ENCODE measurements at places on chromosomes 1 and 21.

- DNase-seq = no peak
These were observed 34.8 kb upstream of the HOOK1 start for GRCh38 chr1:59779949-59780348.

GRCh38 chr1:100400404-100400803 lies 48.1 kb downstream of the CDC14A start:
- DNase-seq = no peak

DNA sequence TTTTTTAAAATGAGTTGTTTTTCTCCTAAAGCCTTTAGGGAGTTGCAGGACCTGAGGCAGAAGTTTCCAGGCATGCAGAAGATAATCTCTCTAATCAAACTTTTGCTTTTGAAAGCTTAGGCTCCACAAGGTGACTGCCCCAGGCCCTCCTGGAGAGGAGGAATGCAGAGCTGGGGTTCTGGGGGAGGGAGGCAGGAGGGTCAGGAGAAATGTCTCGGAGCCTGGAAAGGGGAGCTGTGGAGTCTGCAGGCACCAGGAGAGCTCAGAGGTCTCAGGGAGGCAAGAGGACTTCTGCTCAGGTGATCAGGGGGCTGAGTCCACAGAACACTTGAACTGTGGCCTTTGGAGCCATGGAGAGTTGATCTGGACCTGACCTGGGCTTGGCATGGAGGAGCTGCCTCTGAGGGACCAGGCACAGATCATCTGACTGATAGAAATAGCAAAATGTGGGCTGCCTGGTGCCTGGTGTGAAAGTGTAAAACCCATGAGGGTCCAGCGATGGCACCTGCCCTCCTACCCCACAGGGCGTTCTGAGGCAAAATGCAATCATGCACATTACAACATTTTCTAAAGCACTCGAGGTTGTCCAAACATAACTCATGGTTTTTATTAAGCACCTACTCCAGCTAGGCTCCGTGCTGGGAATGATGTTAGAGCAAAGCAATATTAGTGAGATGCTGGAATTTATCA lies 10.0 kb upstream of the ABCG1 start:
- no peak for DNase-seq

DNA sequence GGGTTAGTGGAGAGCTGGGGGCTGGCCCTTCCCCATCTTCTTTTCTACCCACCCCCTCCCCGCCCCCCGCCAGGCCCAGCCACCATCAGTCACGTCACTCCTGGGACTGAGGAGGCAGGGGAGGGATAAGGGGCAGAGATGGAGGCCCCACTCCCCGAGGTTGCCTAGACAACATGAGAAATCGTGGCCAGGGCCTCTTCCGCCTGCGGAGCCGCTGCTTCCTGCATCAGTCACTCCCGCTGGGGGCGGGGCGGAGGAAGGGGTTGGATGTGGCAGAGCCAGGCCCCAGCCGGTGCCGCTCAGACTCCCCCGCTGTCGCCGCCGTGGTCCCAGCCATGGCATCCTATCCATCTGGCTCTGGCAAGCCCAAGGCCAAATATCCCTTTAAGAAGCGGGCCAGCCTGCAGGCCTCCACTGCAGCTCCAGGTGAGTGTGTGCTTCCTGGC lies 1.2 kb downstream of the AMPD2 start:
- peak; percentile 74 for DNase-seq

DNA sequence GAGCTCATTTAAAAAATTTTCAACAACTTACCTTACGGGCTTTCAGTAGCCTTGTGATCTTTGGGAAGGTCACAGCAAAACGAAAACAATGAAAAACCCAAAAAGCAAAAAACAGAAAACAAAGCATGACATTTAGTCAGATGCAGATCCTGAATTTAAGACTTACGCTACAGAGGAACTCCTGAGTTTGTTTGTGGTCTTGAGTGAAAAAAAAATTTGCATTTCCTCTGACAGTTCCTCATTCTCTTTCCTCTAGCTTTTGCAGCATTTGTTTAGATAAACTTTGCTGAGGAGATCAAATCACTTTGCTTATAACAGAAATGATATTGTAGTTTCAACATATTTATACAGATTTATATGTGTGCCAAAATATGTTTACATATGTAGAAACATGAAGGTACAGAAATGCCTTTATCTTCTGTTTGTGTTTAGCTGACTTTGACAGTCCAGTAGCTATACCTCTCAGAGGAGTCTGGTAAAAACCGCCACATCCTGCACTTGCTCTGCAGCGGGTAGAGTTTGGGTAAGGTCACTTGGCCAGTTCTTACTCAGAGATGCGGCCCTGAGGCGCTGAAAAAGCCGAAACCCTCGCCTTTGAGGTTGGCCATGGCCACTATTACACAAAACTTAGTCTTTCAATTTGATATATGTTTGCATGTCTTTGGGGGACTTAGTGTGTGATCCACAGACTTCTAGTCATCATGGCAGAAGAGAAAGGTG lies 142.5 kb downstream of the TNR start:
- DNase-seq = no peak

DNA sequence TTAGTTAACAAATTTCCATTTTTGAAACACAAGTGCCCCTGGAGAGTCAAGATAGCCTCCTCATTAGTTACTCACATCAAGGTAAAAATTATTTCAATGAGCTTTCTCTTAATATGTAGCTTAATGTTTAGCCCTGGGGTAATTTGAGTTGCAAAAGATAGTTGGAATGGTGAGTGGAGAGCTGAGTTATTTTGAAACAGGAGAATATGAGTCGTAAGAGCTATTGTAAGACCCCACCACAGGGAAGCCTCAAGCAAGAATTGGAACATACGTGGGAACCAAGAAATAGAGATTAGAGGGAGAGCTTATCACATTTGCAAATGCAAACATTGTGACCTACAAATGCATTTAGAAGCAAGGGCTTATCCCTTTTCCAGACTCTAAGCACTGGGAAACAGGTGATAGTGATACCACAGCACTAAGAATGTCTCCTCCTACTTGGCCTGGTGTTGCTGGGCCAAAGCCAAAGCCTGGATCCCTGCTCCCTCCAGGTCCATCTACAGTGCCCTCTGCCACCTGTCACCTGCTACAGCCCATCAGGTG lies 635.1 kb downstream of the PTPRC start:
- DNase-seq = peak; percentile 31

DNA sequence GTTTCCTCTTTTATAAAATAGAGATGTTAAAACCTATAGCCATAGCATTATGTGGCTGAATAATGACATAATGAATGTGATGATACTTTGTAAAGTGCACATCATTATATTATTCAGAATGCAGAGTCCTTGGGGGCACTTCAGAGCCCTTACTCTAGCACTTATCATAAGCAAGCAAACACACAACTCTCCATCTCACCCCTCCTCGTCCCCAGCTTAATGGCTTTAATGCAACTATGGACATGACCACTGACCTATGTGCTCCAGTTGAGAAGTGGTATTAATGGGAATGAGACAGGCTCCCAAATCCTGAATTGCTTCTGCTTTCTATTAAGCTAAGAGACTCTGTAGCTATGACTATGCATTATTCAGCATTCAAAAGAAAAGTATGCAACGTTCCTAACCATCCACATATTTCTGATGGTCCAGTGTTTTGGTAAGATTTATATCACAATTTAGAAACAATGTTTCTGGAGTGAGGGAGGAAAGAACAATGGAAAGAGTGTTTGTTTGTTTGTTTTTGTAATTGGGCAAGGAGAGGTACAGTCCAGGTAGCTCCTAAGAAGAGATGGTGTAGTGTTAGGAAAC lies 194.0 kb upstream of the PLXNA2 start:
- DNase-seq = no peak

DNA sequence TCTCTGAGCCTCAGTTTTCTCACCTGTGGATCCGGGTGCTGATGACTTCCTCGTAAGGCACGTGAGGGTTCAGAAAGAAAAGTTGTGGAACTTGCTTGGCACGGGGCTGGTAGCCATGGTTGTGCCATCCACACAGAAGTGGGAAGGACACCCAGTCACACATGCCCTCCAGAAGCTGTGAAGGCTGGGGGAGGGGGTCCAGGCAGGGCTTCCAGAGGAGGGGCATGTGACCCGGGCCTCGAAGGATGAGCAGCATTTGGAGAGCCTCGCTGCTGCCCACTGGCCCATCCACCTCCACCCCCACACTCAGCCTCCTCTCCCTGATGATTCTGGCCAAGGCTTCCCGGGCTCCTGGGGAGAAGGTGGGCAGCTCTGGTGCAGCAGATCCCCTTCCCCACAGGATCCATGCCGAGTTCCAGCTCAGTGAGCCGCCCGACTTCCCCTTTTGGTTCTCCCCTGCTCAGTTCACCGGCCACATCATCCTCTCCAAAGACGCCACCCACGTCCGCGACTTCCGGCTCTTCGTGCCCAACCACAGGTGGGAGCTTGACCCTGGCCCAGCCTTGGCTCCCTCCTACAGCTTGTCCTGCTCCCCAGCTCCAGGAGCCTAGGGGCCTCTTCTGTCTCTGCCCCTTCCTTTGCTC lies 9.4 kb downstream of the SELENON start:
- DNase-seq = no peak

DNA sequence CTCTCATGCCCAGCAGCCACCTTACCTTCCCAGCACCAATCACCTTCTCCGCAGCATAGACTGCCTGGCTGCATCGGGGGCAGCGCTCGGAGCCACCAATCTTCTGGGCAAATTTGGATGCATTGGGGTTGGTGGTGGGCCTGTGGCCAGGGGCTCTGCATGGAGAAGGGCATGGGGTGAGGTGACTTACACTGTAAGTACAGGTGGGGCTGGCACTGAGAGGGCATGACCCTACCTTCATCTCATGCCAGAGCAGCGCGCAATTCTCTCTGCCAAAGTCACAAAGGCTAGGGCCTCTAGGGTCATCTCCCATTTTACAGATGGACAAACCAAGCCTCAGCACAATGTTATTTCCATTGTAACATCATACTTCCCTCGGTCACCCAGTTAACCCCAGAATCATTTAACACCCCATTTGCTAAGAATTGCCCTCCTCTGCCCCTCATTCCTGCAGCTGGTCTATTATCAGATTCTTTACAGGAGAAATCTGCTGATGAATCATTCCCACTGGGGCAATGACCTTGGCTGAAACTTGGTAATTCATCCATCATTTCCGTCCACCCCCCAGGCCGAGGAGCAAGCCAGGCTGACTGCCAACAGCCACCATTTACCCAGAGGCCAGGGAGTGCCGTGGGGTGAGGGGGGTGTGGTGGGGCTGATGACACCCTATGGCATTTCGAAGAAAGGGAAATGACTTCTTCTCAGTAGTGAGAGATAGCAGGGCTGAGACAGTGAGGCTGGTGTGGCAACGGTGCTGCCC lies 17.9 kb downstream of the CSRP1 start:
- DNase-seq = peak; percentile 55

- no peak for DNase-seq
These were observed 505.1 kb upstream of the USP24 start for GRCh38 chr1:55720261-55720660.

DNA sequence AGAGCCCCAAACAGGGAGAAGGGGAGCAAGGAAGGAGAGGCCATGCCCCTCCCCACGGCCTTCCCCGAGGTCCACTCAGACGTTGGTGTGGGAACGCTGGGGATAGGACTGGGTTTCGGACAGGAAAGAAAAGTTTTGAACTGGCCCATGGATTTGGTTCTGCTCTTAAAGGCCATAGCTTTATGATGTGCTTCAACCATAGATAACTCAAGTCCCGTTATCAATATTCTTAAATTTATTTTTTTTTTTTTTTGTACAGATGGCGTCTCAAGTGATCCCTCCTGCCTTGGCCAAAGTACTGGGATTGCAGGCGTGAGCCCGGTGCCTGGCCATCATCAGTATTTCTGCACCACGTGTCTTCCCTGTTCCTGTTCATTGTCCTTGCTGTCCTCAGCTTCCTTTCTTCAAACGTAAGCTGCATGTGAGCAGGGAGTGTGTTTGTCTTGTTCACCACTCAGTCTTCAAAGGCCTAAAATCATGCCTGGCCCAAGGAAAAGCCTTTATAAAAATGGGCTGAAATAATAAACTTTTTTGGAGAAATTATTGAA lies 820 bp upstream of the KRTAP10-1 start:
- DNase-seq = no peak

DNA sequence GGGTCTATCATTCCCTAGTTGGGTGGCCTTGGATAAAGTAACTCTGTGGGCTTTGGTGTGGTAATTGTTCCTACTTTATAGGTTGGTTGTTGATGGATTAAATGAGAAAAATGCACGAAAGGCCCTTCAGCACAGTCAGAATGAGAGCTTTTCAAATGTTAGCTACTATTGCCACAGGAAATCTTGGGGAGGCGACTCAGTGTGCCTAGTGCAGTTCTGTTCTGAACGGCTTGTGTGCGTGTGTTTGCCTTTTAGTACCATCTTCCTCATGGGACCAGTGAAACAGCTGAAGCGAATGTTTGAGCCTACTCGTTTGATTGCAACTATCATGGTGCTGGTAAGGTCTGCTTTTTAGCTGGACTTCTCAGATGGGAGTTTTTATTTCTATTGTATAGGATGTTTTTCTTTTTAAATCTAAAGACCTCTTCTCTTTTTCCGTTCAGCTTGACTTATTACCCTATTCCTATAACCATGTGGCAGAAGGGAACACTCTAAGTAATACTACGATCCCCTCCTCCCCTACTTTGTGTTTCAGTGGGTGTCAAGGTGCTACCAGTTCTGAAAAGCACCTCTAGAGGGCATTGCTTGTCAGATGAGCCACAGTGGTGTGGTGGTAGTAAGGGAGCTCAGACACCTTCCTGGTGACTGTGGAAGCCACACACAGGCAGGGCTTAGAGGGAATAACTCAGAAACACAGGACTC lies 9.2 kb downstream of the SFT2D2 start:
- peak; percentile 20 for DNase-seq

DNA sequence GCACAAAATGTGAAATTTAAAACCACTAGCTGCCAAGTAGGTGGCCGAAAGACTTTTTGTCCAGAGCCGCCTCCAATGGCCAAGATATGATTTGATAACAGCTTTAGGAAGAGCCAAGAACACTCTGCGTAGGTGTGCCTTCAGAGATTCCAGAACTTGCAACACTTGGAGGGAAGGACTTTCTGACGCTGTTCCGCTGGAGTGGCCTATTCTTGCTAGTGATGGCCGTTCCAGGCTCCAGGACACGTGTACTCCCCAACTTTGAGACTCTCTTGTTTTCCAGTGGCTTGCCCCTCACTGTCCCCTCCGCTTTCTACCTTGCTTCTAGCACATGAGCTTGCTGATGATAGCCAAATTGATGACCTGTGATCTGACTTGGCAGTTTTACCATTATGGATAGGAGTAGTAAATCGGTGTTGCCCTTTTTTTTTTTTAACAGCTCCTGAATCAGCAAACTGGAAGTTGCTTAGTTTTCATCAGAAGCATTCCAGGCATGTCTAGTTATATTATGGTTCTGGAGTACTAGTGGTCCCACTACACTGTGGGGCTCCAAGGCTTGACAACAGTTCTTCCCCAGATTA lies 1.0 kb downstream of the PRDX6 start:
- peak; percentile 31 for DNase-seq

DNA sequence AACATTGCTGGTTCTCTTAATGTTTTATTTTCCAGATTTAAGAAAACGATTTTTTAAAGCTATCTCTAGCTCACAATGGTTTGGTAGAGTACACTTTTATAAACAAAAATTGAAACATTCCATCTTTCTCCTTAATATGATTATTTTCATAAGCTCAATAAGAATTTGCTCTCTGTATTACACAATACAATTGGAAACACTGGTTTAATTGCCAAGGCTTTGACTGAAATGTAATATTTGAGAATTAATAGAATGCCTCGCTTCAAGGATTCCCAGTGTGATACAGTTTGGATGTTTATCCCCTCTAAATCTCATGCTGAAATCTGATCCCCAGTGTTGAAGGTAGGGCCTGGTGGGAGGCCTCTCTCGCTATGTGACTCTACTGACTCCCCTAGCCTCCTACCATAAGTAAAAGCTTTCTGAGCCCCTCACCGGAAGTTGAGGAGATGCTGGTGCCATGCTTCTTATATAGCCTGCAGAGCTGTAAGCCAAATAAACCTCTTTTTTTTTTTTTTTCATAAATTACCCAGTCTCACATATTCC lies 67.4 kb downstream of the DDAH1 start:
- DNase-seq = no peak

Data from LoVo (cell line).